ENCODE measurements at places on chromosomes 1 and 21.

DNA sequence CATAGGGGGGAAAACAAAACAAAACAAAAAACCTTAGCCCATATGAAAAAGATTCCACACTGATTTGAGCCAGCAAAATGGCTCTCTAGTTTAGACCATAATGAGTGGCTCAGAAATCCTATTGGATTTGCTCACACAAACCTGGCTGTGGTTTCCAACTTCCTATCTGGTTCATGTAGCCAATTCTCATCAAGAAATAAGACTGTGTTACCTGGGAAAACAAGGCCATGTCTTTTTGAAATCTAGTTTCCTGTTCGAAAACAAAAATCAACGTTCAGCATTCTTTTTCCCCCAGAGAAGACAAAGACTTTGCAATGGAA is 69.2 kb downstream of the TBX15 start:
- no peak overlapping the region for H3K27ac ChIP-seq
- no peaks in the 10 kb centered on the region for H3K27me3 ChIP-seq
- no peak for DNase-seq
- H3K4me1 ChIP-seq, result no peaks in the 10 kb centered on the region
- H3K36me3 ChIP-seq, result no peaks in the 10 kb centered on the region
- H3K4me3 ChIP-seq, result no peak overlapping the region

- peaks cover 10% of the 10 kb centered on the region for H3K4me1 ChIP-seq
- H3K27ac ChIP-seq, result no peak overlapping the region
- no peak for DNase-seq
- H3K4me3 ChIP-seq, result no peak overlapping the region
These were observed 30.8 kb downstream of the IER5 start for GRCh38 chr1:181119093-181119989.

DNA sequence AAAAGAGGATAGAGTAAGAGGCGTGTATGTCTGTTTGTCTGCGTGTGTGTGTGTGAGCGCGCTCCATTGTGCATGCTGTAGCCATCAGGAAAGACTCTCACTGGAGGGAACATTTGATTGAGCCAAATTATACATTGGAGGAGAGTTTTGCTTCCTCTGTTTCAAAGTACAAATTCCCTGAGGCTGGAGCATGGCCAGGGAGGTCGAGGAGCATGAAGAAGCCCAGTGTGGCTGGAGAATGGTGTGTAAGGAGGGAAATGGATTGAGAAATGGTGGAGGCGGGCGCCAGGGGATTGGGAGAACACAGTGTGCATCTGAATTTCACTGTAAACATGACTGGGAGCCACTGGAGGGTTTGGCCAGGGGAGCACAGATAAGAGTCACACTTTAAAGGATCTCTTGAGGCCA is 22.1 kb upstream of the EFNA1 start:
- DNase-seq, result no peak
- H3K27ac ChIP-seq, result no peak overlapping the region
- no peaks in the 10 kb centered on the region for H3K36me3 ChIP-seq
- peaks cover 9% of the 10 kb centered on the region for H3K27me3 ChIP-seq
- H3K4me1 ChIP-seq, result no peaks in the 10 kb centered on the region

DNA sequence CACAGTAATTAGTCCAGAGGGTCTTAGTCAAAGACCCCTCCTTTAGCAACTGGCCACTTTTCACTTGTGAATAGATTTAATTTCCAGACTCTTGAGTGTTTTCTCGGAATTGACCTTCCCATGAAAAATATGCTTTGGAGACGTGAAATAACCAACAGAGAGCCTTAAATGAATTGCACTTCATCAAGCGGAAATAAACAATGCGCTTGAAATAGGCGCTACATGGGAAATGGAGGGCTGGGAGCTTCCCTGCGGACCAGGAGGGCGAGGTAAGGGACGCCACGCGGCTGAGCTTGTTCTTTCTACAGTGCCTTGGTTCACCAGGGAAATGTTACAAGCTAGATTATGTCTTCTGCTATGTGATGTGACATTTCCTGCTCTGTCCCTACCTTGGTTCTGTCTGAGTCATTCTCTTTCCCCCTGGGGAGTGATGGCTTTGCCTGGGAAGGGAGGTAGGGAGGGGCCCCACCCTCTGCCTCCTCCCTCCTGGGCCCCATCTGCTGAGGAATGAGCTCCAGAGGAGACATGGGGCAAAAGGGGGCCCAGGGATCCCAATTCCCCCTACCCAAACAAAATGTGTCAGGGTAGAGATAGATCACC is 619.3 kb downstream of the PTPRU start:
- H3K27me3 ChIP-seq, result peaks cover 10% of the 10 kb centered on the region
- H3K36me3 ChIP-seq, result no peaks in the 10 kb centered on the region
- no peak overlapping the region for H3K4me3 ChIP-seq
- H3K4me1 ChIP-seq, result peaks cover 7% of the 10 kb centered on the region

- H3K4me1 ChIP-seq, result peaks cover 47% of the 10 kb centered on the region
- peaks cover 9% of the 10 kb centered on the region for H3K27me3 ChIP-seq
- peak overlapping the region; percentile 99 for H3K4me3 ChIP-seq
These were observed 1.0 kb downstream of the CDKN2C start for GRCh38 chr1:50970931-50971582.

- DNase-seq, result no peak
- no peaks in the 10 kb centered on the region for H3K36me3 ChIP-seq
These were observed 213.0 kb upstream of the VAMP3 start for GRCh38 chr1:7558041-7558461.

DNA sequence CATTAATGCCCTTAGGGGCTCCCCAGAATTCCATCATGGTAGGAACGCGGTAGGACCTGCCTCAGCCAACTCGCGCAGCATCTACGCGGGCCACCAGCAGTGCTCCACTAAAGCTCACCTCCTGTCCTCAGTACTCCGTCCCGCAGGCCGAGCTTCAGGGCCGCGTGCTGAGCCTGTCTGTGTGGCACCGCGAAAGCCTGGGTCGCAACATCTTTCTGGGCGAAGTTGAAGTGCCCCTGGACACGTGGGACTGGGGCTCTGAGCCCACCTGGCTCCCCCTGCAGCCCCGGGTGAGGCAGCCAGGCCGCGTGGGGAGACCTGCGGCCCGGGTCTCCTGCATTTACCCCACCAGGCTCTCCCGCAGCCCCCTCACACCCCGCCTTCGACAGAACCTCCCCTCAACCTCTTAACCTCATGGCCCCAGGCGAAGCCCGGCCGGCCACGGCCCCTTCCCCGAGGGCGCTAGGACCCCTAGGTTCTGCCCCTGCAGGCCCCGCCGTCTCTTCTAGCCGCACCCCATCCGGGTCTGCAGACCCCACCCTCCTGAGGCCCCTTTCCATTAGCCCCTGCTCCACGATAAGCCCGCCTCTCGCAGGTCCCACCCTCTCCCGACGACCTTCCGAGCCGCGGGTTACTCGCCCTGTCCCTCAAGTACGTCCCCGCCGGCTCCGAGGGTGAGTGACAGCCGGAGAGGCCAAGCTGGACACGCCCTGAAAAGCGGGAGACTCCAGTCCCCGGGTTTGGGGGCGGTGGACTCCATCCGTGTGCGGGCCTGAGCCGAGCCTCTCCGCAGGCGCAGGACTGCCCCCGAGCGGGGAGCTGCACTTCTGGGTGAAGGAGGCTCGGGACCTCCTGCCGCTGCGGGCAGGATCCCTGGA is 9.1 kb downstream of the SYTL1 start:
- peaks cover 10% of the 10 kb centered on the region for H3K4me1 ChIP-seq
- H3K27me3 ChIP-seq, result no peaks in the 10 kb centered on the region
- H3K27ac ChIP-seq, result no peak overlapping the region
- no peak overlapping the region for H3K4me3 ChIP-seq

DNA sequence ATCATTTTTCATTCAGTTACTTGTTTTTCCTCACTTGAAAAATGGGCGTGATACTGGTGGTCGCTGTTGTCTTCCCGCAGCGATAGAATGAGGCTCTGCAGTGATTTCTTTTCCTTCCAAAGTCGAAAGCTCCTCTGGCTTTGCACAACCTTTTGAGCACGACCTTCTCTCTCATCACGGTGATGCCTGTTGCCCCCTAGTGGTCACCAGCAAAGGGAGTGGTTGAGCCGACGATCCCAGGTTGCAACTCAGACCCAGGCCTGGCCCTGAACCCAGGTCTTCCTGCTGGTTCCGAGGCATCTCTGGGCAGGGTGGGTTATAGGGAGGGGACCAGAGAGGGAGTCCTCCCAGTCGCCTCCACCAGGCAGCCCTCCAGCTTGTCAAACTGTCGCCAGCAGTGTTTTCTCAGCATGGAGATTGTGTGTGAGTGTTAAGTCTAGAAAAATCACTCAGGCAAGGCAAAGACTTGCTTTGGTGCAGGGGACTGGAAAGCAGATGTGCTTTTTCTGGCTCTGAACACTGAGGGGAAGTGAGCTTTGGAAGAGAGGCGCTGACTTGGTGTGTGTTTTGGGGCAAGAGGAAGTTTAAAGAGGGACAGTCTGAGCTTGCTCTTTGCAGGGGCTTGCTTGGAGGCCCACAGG is 285.3 kb downstream of the CAMTA1 start:
- H3K27ac ChIP-seq, result no peak overlapping the region
- H3K27me3 ChIP-seq, result peaks cover 4% of the 10 kb centered on the region
- no peak overlapping the region for H3K4me3 ChIP-seq
- peak; percentile 23 for DNase-seq
- no peaks in the 10 kb centered on the region for H3K36me3 ChIP-seq

GRCh38 chr1:115809076-115809475 is 31.9 kb downstream of the NHLH2 start:
- H3K4me3 ChIP-seq, result no peak overlapping the region
- peaks cover 7% of the 10 kb centered on the region for H3K27me3 ChIP-seq
- no peak for DNase-seq
- H3K36me3 ChIP-seq, result no peaks in the 10 kb centered on the region

GRCh38 chr1:201691716-201692554 is 137.0 kb upstream of the IPO9 start:
- no peaks in the 10 kb centered on the region for H3K4me1 ChIP-seq
- no peaks in the 10 kb centered on the region for H3K36me3 ChIP-seq

DNA sequence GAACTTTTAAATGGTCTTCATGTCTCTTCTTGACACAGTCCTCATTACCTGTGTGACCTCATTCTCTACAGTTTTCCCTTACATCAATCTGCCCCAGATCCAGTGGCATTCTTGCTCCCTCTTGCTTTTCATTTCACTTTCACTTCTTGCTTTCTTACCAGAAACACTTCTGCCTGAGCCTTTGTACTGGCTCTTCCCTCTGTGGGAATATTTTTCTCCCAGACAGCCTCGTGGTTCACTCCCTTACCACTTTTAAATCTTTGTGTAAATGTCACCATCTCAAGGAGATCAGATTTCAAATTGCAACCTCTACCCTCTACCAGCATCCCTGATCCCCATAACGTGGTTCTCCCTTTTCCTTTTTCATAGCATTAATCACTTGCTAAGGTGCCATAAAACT is 73.2 kb downstream of the DISC1 start:
- no peak overlapping the region for H3K27ac ChIP-seq
- peaks cover 20% of the 10 kb centered on the region for H3K36me3 ChIP-seq
- no peak overlapping the region for H3K4me3 ChIP-seq
- H3K27me3 ChIP-seq, result no peaks in the 10 kb centered on the region
- DNase-seq, result no peak

DNA sequence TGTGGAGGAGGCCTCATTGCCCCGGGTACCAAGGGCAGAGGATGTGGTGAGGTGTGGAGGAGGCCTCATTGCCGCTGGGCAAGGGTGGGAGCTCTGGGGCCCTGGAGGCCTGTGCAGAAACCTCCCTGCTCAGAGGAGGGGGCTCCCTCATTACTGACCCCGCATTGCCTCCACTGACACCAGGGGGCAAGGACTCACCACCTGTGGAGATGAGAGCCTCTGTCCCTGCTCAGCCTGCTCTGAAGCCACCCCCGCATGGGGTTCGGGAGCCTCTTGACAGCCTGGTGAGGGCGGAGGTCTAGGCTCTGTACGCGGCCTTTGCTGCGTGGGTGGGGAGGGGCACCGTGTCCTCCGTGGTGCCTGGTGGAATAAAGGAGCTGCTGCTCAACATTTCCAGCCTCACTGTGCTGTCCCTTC is 95.0 kb upstream of the COL6A1 start:
- peak; percentile 7 for DNase-seq
- H3K27ac ChIP-seq, result peak overlapping the region; percentile 83
- no peak overlapping the region for H3K4me3 ChIP-seq
- H3K36me3 ChIP-seq, result peaks cover 7% of the 10 kb centered on the region
- peaks cover 15% of the 10 kb centered on the region for H3K27me3 ChIP-seq
- peaks cover 45% of the 10 kb centered on the region for H3K4me1 ChIP-seq

- H3K27ac ChIP-seq, result no peak overlapping the region
- DNase-seq, result no peak
- peaks cover 7% of the 10 kb centered on the region for H3K27me3 ChIP-seq
- no peaks in the 10 kb centered on the region for H3K36me3 ChIP-seq
These were observed 40.8 kb upstream of the TMPRSS2 start for GRCh38 chr21:41548781-41549180.

DNA sequence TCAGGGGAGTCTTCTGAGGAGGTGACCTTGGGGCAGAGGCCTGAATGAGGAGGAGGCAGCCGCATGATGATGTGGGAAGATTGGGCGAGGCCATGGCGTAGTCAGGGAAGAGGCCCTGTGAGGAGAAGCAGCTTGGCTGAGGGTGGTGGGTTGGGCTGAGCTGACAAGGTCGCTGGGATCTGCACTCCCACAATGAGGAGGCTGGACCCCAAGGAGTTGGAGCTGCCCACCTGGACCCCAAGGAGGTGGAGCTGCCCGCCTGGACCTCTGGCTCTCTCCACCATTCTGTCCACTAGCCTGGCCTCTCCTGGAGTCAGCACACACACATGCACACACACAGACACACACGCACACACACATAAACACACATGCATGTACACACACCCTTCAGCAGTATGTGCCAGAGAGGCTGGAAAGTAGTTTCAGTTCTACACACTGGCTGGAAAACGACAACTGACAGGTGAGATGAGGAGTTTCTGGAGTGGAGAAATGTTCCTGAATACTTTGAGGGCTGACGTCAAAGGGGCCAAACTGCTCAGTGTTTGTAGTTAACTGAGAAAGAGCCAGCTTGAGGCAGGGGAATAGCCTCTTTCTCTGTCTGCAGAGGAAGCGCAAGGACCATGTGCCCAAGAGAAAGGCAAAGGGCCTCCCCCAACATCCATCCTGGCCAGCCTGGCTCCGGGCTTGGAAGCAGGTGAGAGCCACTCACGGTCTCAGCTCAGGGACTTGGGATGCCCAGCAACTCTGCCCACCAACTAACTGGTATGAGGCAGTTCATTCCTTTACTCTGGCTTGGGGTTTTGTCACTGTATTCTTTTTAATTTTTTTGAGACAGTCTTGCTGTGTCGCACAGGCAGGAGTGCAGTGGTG is 7.1 kb downstream of the SMPDL3B start:
- no peaks in the 10 kb centered on the region for H3K36me3 ChIP-seq
- H3K27me3 ChIP-seq, result no peaks in the 10 kb centered on the region
- no peak overlapping the region for H3K4me3 ChIP-seq
- no peak for DNase-seq
- peak overlapping the region; percentile 32 for H3K27ac ChIP-seq

DNA sequence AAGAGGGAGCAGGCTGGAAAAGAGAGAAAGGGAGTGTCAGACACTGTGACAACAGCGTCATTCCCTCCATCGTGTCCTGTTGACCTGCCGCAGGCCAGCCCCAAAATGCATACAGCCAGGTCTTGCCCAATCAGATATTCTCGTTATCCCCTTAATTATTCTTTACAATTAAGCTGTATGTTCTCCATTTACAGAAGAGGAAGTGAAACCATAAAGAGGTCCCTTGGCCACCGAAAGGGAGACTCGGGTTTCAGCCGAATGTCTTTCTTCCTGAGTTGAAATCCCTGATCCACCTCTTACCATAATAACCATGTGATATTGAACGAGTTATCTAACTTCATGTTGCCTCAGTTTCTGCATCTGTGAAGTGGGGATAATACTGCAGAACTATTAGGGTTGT is 70.5 kb downstream of the IGSF21 start:
- H3K27ac ChIP-seq, result no peak overlapping the region
- H3K27me3 ChIP-seq, result peaks cover 7% of the 10 kb centered on the region
- H3K4me3 ChIP-seq, result no peak overlapping the region

- peaks cover 10% of the 10 kb centered on the region for H3K4me1 ChIP-seq
- H3K4me3 ChIP-seq, result peak overlapping the region; percentile 72
- H3K27ac ChIP-seq, result no peak overlapping the region
- no peak for DNase-seq
These were observed 50.5 kb upstream of the ATF3 start for GRCh38 chr1:212557739-212558692.
